Naive B cell (primary cell): ENCODE measurements at places on chromosomes 5 and 9.

DNA sequence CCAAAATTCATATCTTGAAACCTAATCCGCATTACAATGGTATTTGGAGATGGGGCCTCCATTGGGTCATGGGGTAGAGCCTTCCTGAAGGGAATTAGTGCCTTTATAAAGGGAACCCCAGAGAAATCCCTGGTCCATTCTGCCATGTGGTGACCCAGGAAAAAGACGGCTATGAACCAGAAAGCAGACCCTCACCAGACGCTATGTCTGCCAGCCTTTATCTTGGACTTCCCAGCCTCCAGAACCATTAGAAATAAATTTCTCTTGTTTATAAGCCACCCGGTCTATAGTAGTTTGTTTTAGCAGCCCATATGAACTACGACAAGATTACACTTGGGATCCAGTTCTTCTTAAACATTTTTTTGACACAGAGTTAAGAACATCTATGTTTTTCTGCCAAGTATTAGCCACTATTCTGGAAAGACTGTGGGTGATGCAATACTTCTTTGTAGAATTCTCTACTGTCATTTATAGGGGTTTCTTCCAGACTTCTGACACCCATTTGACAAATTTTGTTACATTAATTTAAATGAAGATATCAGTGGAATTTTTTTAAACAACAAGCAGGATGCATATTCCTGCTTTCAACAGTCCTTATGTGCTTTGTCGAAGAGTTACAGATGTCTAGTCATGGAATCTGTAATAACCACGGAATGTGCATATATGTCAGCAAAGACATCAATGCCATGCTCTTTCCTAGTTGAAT lies 572.4 kb downstream of the NR2F1-AS1 start:
- no peak for DNase-seq

- DNase-seq: peak; percentile 39
These were observed 1.2 kb downstream of the CDHR2 start for GRCh38 chr5:176550275-176550831.

- DNase-seq: no peak
These were observed 152.9 kb upstream of the SLC28A3 start for GRCh38 chr9:84493284-84493947.

DNA sequence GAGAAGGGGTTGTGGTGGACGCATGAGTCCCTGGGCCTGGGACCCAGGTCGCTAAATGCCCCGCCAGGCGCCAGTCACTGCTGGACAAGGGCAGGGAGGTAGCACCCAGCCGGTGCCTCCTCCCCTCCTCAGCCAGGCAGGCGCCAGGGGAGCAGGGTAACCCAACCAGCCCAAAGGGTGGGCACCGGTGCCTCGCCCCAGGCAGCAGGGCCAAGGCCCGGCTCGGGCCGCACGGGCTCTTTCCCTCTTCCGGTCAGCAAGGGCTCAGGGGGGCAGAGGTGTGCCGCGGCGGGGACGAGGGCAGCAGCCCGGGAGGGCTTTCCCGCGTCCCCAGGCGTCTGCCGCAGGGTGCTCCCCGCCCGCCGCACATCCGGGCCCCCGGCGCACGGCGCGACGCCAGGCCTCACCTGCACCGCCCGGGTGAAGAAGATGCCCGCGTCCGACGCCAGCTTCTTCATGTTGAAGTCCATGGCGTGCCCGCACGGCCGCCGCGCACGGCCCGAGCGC lies 393 bp downstream of the SH3GLB2 start:
- DNase-seq: peak; percentile 26

DNA sequence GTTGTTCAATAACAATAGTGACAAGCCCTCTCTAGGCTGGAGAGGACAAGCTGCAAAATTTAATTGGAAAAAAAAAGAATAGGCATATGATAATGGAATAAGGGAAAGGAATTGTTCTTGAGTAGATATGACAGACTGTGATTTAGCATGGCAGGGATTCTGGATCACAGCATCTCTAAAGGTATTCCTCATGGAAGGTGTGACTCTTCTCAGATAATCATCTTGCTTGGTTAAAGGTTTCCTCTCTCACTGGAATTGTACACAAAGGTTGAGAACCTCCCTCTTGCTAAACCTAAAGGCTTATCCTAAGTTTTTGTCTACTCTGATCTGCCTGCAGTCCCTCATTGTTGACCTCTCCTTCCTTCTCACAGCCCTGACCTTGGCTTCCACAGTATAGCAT lies 31.6 kb downstream of the ELOVL7 start:
- DNase-seq: no peak

DNA sequence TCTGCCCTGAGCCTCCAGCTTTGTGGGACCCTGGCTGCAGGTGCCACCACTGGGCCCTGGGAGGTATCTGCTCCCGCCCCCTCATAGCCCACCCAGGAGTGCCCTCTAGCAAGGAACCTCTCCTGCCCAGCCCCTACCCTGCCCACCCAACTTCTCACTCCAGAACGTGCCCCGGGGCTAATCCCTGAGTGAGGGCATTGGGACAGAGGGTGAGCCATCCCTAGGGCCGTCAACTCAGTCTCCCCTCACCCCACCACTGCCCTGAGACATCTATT lies 2.7 kb upstream of the RASGEF1C start:
- no peak for DNase-seq

GRCh38 chr9:33466565-33467495 lies 6.9 kb downstream of the NOL6 start:
- DNase-seq: peak; percentile 34

DNA sequence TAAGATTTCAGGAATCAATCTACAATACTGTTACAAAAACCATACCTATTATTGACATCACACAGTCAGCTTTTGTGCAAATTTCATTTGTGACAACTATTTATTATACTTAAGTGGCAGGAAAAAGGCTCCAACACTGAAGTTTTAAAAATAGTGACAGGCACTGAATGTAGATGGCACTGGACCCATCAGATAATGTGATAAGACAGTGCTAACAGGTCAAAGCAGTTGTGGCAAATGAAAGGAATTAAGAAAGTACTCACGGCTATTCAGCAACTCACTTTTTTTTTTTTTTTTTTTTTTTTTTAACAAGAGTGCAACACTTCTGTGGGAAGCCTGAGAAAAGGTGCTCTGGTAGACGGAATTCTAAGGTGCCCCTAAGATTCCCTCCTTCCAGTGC lies 115.0 kb upstream of the MEF2C start:
- DNase-seq: no peak

- no peak for DNase-seq
These were observed 14.8 kb upstream of the TUT7 start for GRCh38 chr9:86368871-86369521.

DNA sequence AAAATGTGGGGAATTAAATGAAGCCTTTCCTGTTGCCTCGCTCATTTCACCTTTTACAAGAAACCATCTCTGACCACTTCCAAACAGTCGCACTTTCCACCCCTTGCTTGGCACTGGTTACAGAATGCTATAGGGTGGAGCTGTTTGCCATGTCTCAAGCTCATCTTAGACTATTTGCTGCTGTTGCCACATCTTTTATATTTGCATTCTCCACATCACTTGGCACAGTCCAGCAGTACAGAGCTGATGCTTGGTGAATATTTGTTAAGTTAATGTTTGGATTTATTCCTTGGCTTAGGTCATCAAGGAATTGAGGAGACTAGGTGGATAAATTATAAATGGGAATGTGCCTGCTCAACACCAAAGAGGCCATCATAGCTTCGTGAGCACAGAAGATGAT lies 53.2 kb downstream of the GNA14 start:
- DNase-seq: no peak

DNA sequence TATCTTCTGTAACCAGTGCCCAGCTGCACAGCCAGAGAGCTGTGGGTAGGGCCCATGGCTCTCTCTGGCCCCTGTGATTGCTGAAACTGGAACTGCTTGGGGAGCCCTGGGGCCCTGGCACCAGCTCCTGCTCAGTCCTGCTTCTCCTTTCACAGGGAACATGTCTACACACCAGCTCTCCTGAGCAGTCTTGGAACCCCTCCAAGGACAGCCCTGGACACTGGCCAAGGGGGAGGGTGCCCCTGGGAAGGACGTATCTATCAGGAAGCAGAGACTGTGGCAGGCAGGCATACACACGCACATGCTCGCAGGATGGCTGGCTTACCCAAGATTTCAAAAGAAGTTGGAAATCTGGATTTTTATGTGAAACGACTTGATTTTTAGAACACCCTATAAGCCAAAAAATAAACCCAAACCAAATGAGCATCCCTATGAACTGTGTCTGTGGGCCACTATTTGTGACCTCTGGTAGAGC lies 8.8 kb upstream of the TRAF1 start:
- no peak for DNase-seq

DNA sequence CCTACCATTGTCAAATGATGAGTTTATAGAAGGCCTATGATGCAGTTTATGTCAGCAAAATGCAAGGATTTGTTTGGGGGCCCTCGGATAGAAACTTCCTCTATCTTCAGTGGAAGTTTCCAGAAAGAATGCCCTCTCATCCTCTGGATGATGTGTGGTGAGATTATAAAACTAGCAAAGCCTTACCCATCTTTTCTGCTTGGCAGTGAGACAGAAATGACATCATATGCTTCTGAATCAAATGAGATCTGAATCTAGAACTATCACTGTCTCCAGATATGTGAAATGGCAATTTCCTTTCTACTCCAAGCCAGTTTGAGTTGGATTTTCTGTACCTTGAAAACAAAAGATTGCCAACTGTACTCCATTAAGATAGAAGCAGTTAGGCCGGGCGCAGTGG lies 60.4 kb upstream of the CKMT2 start:
- no peak for DNase-seq

GRCh38 chr9:87880683-87881082 lies 2.0 kb upstream of the SPATA31E1 start:
- no peak for DNase-seq

- no peak for DNase-seq
These were observed 56.5 kb downstream of the SLC22A5 start for GRCh38 chr5:132425975-132426524.

- DNase-seq: no peak
These were observed 8.6 kb downstream of the ITK start for GRCh38 chr5:157189223-157189622.

GRCh38 chr9:135526089-135526729 lies 5.0 kb downstream of the LCN1 start:
- no peak for DNase-seq

DNA sequence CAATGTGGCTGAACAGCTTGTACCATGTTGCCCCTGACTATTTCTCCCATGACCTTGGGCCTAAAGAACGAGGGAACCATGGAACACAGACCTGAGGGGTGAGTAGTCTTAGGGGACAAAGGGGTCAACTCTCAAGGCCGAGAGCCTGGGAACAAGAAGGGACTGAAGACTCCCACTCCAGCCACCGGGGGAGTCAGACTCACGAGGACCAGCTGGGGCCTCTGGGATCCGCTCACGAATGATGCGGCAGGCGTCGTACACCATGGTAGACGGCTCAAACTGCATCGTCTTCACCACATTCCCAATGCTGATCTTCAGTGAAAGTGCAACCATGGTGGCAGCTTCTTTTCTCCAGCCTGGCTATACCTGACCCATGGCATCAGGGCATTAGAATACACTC lies 6.6 kb downstream of the TLN1 start:
- no peak for DNase-seq

GRCh38 chr9:15205632-15206420 lies 101.2 kb downstream of the TTC39B start:
- no peak for DNase-seq

DNA sequence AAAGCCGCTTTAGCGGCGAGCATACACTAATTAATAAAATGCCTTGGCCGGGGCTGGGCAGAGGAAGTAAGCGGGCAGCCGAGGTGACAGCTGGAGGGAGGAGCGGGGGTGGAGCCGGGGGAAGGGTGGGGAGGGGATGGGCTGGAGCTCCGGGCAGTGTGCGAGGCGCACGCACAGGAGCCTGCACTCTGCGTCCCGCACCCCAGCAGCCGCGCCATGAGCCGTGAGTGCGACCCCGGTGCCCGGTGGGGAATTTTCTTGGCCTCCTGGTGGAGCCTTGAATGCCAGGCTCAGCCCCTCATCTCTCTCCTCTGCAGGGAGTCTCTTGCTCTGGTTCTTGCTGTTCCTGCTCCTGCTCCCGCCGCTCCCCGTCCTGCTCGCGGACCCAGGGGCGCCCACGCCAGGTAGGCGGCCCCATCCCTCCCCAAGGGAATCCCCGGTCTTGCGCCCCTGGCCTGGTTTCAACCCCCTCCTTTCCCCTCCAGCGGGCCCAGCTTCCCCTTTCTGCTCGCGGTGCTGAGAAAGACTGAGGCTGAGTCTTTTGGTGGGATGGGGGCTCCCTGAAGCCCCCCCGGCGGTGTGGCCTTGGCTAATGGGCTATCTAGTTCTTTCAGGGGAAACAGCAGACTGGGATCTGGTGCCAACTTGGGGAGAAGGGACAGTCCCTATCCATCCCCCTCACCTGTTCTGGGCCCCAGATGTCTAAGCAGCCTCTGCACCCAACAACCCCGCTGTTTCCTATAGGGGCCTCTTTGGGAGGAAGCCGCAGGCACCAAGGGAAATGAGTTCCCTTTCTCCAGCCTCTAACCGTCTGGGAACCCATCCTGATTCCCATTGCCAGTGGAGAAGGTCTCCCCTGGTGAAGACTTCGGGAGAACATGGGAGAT lies at the start of gene PTGS1:
TSS of gene PTGS1 (plus strand) at position 156 of the 887 bp plus-strand sequence. CDS start at position 217, 61 bp downstream.
- DNase-seq: peak; percentile 64

DNA sequence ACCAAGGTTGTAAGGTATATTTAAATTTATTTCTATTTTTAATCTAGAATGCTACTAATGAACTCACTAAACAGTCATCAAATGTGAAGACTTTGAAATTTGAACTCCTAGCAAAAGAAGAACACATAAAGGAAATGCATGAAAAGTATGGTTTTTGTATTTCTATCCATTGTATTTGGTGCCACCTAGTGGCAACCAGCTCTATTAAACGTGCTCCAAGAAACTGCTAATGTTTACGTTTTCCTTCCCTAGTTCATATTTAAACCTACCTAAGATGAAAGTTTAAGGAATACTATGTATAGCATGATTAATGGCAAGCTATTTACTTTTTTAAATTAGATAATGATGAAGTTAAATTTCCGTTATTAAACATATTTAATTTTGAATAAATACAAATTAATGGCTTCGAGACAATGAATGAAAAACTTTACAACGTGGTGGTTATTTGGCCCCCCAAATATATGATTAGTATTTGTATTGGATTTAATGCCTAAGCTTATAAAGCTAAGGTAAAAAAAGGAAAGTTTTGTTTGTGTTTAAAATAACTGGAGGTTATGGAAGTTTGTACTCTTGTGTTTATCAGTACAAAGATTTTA lies 115.9 kb upstream of the SH3GL2 start:
- DNase-seq: peak; percentile 11

DNA sequence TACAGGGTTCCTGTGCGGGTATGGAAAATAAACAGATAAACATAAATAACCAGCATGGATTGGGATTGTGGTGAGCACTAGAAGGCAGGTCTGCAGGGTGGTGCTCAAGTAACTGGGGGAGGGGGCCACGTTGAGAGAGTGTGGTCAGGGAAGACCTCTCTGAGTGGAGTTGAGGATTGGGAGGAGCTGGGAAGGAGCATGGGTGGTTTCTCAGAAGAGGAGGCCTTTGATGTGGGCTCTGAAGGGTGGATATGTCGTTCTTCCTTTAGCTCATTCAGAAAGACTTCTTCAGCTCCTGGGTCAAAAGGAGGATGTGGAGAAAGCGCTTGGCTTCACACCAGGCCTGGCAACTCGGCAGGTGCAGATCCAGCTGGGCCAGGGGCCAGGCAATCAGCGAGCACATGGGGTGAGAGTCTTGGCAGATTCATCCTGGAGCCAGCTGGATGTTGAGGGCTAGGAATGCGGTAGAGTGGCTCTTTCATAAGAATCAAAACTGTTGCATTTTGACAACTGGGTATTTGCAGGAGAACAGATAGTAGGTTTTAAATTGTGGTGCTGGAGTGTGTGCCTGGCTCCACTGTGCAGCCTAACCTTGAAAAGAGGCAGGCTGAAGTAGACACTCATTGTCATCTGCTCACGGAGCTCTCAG lies 71.7 kb downstream of the PCSK5 start:
- DNase-seq: no peak
